ENCODE measurements at places on chromosomes 4 and X.
A peak's percentile ranks its signal among the peaks of the same experiment; 100 is the strongest.

DNA sequence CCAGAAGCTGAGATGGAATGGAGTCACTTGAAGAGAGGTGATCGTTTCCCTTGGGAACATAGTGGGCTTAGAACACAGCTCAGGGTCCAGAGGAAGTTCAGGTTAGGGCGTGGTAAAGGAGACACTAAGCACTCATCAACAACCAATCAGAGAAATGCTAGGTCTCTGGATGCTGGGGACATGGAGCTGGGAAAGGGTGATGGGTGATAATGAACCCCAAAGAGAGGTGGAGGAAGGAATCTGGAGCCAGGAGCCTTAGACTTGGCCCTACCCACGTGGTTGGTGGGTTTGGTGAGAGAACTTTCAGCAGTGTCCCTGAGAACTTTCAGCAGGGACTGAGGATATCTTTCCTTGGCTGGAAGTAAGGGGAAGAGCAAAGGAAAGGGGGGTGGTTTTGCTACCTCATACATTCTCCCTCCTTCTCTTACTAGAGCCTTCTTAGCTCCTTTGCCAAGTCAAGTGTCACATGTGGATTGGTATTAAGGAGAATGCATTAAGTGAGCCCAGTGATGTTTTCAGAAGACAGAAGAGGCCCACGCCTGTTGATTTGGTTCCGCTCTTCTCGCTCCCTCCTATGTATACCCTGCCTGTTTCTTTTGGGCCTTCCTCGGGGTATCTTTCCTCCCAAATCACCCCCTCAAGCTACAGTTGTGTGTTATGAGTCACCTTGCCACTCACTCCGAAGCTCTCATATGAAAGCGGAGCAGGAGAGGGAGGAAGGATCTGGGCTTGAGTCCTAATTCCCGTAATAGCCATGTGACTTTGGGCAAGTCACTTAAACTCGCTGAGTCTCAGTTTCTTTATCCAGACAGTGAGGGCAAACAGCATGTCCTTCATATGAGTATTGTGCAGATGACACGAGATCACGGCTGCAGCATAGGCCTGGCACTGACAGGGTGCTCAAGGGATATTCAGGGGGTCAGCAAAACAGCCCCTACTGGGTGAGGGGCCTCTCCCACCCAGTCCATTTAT is 63.1 kb downstream of the TSC22D3 start:
- H3K4me3 ChIP-seq = no peak overlapping the region
- H3K36me3 ChIP-seq = no peaks in the 10 kb centered on the region
- peaks cover 23% of the 10 kb centered on the region for H3K4me1 ChIP-seq
- no peak for DNase-seq

GRCh38 chrX:153967536-153968224 is 3.9 kb downstream of the HCFC1 start:
- peaks cover 21% of the 10 kb centered on the region for H3K4me1 ChIP-seq
- DNase-seq = no peak

GRCh38 chr4:87659247-87659931 is 9.3 kb downstream of the DMP1 start:
- H3K4me1 ChIP-seq = peaks cover 16% of the 10 kb centered on the region
- no peaks in the 10 kb centered on the region for H3K36me3 ChIP-seq
- no peaks in the 10 kb centered on the region for H3K27me3 ChIP-seq
- DNase-seq = no peak
- H3K4me3 ChIP-seq = no peak overlapping the region
- H3K27ac ChIP-seq = no peak overlapping the region

DNA sequence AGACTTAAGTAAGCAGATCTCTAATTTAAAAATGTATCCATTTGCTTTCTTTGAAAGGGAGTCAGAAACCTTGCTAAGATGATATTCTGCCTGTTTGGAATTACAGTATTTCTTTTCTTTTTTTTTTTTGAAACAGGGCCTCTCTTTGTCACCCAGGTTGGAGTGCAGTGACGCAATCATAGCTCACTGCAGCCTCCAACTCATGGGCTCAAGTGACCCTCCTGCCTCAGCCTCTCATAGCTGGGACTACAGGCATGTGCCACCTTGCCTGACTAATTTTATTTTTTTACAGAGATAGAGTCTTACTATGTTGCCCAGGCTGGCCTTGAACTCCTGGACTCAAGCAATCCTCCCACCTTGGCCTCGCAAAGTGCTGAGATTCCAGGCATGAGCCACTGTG is 40.0 kb downstream of the ANAPC4 start:
- H3K36me3 ChIP-seq = peaks cover 42% of the 10 kb centered on the region
- no peaks in the 10 kb centered on the region for H3K27me3 ChIP-seq
- no peaks in the 10 kb centered on the region for H3K4me1 ChIP-seq
- DNase-seq = no peak
- no peak overlapping the region for H3K4me3 ChIP-seq

DNA sequence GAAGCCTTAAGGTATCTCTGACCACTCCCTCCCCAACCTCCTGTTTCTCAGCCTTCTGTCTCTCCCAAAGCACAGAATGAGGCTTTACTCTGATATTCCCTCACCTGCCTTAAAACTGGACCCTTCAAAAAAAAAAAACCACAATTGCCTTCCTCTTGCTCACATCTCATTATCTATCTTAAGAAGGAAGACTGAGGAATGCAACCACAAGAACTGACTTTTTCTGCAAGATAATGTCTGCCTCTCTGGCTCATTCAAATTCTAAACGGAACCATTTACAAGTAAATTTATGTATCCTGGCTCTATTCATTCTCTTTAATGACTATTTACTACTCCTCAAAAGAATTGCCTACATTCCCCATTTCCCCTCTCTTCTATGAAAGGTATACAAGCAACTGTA is 545.5 kb upstream of the HTR2C start:
- H3K4me3 ChIP-seq = peak overlapping the region; percentile 37
- H3K36me3 ChIP-seq = peaks cover 21% of the 10 kb centered on the region
- peak overlapping the region; percentile 97 for H3K27ac ChIP-seq
- H3K27me3 ChIP-seq = no peaks in the 10 kb centered on the region

DNA sequence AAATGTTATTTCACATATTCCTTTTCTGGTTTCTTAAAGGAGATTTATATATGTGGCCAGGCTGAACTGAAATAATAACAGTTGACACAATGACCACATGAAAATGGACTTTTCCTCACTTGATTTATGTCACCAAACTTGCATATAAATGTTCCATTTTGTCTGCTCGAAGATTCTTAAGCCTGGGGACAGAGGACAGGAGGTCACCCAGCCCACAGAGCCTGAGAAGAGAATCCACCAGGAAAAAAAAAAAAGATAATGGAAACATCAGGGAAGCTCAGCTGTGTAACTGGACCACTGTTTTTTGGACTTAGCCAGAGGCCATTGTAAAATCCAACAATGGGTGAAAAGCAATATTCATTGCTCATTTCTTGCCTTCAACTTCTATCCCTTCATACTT is 359.0 kb upstream of the FGF16 start:
- no peak overlapping the region for H3K27ac ChIP-seq
- peaks cover 7% of the 10 kb centered on the region for H3K36me3 ChIP-seq
- no peak for DNase-seq
- no peaks in the 10 kb centered on the region for H3K27me3 ChIP-seq
- H3K4me3 ChIP-seq = no peak overlapping the region

GRCh38 chrX:97616883-97617530 is 733.3 kb downstream of the RPA4 start:
- DNase-seq = no peak
- no peak overlapping the region for H3K27ac ChIP-seq
- H3K36me3 ChIP-seq = no peaks in the 10 kb centered on the region
- no peak overlapping the region for H3K4me3 ChIP-seq

DNA sequence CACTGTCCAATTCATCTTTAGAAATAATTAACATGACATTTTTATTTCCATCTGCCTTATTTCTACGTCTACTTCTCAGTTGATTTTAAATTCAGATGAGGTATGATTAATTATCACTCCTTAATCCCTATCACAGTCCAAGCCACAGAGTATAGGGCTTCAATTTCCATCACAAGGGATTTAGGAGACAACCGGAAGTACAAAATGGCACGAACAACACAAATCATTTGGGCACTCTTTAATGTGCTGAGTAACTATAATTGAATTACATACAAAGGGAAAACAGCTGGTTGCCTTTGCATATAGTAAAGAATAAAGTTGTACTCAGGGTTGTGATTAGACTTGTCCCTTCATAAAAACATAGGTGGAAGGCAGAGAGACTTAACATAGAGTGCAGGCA is 290.4 kb upstream of the MAGEB16 start:
- no peak for DNase-seq
- peaks cover 19% of the 10 kb centered on the region for H3K4me1 ChIP-seq
- no peaks in the 10 kb centered on the region for H3K36me3 ChIP-seq
- no peak overlapping the region for H3K4me3 ChIP-seq
- no peak overlapping the region for H3K27ac ChIP-seq

GRCh38 chrX:123190096-123190495 is 6.0 kb downstream of the GRIA3 start:
- H3K36me3 ChIP-seq = no peaks in the 10 kb centered on the region
- no peak for DNase-seq
- H3K4me3 ChIP-seq = no peak overlapping the region
- peaks cover 34% of the 10 kb centered on the region for H3K27me3 ChIP-seq
- no peak overlapping the region for H3K27ac ChIP-seq

GRCh38 chrX:17836830-17837229 is 24.3 kb downstream of the RAI2 start:
- no peak for DNase-seq
- no peak overlapping the region for H3K4me3 ChIP-seq
- H3K27me3 ChIP-seq = no peaks in the 10 kb centered on the region
- no peak overlapping the region for H3K27ac ChIP-seq

DNA sequence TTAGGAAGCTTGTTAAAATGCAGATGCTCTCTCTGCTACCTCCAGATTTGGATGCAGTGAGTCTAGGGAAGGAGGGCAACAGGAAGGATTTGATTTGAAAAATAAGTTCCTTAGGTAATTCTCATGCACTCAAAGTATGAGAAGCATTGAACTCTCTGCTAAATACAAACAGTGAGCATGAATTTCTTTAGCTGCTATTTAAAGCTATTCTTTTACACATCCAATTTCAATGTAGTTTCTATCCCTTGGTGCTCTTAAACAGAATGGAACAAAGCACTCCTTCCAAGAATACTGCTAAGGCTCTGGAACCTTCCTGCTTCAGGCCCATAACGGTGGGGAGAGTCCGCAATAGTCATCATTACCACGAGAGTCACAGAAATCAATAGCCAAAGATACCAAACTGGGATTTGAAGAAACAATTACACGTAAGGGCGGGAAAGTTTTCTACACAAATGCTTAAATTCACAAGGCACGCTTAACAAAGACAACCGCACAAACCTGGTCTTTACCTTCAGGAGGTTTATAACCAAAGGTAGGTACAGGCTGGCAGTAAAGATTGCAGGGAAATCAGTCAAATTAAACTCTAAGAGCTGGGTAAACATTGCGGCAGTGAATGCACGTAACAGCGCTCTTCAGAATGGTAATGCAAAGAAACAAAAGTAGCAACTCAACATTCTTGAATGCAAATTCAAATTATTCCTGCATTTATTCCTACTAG is 123.2 kb upstream of the NAP1L5 start:
- H3K27ac ChIP-seq = peak overlapping the region; percentile 85
- peak overlapping the region; percentile 58 for H3K4me3 ChIP-seq
- H3K36me3 ChIP-seq = no peaks in the 10 kb centered on the region

- peak overlapping the region; percentile 96 for H3K4me3 ChIP-seq
- peaks cover 45% of the 10 kb centered on the region for H3K4me1 ChIP-seq
- H3K27ac ChIP-seq = peak overlapping the region; percentile 80
Observed at GRCh38 chrX:78106651-78106986, 2.6 kb downstream of the PGK1 start.

- no peak for DNase-seq
- no peaks in the 10 kb centered on the region for H3K36me3 ChIP-seq
- peak overlapping the region; percentile 92 for H3K4me3 ChIP-seq
- H3K4me1 ChIP-seq = peaks cover 59% of the 10 kb centered on the region
- no peaks in the 10 kb centered on the region for H3K27me3 ChIP-seq
Observed at GRCh38 chr4:39637221-39637585, 1.5 kb downstream of the SMIM14 start.

- no peaks in the 10 kb centered on the region for H3K27me3 ChIP-seq
- H3K4me3 ChIP-seq = no peak overlapping the region
- H3K36me3 ChIP-seq = peaks cover 10% of the 10 kb centered on the region
- DNase-seq = no peak
- H3K4me1 ChIP-seq = peaks cover 20% of the 10 kb centered on the region
- H3K27ac ChIP-seq = 0 out of 2 replicates have a peak overlapping the region, but pooled peaks have one; percentile 60
Observed at GRCh38 chr4:124486423-124486822, 226.1 kb downstream of the ANKRD50 start.

- no peaks in the 10 kb centered on the region for H3K27me3 ChIP-seq
- no peak overlapping the region for H3K4me3 ChIP-seq
- peaks cover 10% of the 10 kb centered on the region for H3K4me1 ChIP-seq
- H3K27ac ChIP-seq = no peak overlapping the region
- no peak for DNase-seq
Observed at GRCh38 chrX:9163214-9163709, 129.3 kb upstream of the FAM9B start.

DNA sequence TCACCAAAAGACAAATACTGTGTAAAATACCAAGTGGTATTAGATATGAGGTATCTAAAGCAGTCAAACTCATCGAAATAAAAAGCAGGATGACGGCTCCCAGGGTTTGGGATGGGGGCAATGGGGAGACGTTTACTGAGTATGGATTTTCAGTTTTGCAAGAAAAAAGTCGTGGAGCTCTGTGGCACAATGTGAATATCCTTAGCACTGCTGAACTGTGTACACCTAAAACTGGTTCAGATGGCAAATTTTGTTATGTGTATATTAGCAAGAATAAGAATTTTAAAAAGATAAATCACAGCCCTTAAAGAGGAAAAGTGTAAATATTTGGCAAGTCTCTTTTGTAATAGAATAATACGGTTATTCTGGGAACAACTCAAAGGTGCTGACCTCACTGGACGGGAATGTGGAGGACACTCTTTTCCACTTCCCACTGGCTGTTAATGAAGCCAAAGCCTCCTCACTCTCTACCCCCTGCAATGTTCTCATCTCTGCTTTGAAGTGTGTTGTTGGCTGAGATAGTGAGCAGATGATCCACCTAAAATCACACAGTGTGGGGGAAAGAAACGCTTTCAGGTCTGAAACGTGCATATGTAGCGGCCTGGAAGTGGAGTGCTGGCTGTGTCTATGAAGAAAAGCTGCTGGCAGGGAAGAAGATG is 49.2 kb downstream of the SEL1L3 start:
- peaks cover 27% of the 10 kb centered on the region for H3K36me3 ChIP-seq
- DNase-seq = no peak
- H3K4me3 ChIP-seq = no peak overlapping the region

DNA sequence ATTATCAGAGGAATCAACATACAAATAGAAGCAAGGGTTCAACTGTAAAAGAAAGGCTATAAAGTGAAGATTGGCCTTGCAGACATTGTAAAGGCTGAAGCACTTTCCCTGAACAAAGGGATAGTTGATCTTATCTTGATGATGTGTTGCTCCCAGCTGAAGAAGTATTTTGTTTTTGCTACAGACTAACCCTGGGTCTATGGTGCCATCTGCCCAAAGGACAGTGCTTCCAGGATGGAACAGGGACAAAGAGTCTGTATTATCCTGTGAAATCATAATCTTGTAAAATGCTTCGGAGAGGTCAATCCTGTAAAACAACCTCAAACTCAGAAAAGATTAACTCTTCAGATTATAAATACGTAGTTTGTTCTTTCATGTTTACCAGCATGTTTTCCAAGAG is 251.7 kb upstream of the ANKRD50 start:
- peaks cover 7% of the 10 kb centered on the region for H3K27me3 ChIP-seq
- peaks cover 28% of the 10 kb centered on the region for H3K36me3 ChIP-seq
- DNase-seq = no peak
- H3K27ac ChIP-seq = no peak overlapping the region
